ENCODE measurements at places on chromosomes 13 and 19. TPM values are rescaled to one million over a fixed set of nuclear protein-coding genes. Genes with fewer than 3 reads are reported as not detected.

DNA sequence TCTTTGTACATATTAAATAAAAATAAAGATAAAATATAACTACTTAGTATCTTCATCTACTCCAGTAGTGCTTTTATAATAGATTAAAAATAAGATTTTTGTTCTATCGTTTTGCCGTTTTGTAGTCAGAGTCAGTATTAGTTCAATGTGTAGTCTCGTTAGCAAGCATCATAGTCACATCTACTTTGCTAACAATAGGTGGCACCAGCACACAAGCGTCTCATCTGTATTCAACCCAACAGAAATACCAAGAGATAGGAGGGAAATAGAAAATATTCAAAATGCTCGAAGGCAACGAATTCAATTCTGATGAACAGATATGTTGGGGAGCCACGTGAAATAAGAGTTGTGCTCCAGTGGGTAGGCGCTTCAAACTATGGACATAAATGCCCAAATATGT lies 21.4 kb upstream of the MICU2 start:
- peak; percentile 38 for DNase-seq

Gene CGB8
- 0.82 TPM for total RNA-seq

GRCh38 chr13:92805766-92806165 lies 420.8 kb upstream of the GPC6 start:
- DNase-seq: no peak

DNA sequence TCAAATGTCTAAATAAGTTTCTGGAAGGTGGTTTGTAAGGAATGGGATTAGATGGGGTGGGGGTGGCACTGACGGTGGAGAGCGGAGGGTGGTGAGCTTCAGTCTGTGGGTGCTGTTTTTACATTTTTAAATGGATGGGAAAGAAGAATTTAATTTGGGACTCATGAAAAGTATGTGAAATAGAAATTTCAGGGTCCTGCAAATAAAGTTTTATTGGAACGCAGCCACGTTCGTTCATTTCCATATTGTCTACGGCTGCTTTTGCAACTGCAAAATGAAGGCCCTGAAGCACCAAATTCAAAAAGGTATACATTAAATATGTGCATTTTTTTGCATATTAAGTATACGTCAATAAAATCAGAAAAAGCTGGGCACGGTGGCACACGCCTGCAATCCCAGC lies 9.9 kb downstream of the KANK2 start:
- no peak for DNase-seq

DNA sequence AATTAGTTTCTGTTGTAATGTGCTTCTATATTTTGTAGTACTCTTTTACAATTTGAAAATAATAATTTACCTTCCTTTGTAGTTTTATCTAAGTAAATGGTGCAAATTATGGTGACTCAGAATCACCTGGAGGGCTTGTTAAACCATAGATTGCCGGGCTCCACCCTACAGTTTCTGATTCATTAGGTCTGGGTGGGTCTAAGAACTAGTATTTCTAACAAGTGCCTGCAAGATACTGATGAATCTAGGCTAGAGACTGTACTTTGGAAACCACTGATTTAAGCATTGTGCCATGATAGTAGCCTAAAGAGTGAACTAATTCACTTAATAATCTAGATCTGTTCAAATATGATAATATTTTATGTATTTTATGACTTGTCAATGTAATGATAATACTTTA lies 437.4 kb upstream of the SPRY2 start:
- DNase-seq: no peak
